Smooth muscle cell of the umbilical artery (primary cell): ENCODE measurements at places on chromosomes 1 and 21. TPM values are rescaled to one million over a fixed set of nuclear protein-coding genes. Genes with fewer than 3 reads are reported as not detected.

The C1orf74 gene
- 2.4 TPM in 2 replicates for total RNA-seq

The NBPF26 gene
- total RNA-seq, result 31.2 and 73.5 TPM in 2 replicates

The TTC34 gene
- under 0.01 and 0.18 TPM in 2 replicates for total RNA-seq

The LCE2B gene
- not detected in 2 replicates for total RNA-seq

The GABRD gene
- not detected in 2 replicates for total RNA-seq

The MARK1 gene
- total RNA-seq, result 0.59 and 3.5 TPM in 2 replicates
